ENCODE measurements at places on chromosomes 13 and 19. TPM values are rescaled to one million over a fixed set of nuclear protein-coding genes. Genes with fewer than 3 reads are reported as not detected.

DNA sequence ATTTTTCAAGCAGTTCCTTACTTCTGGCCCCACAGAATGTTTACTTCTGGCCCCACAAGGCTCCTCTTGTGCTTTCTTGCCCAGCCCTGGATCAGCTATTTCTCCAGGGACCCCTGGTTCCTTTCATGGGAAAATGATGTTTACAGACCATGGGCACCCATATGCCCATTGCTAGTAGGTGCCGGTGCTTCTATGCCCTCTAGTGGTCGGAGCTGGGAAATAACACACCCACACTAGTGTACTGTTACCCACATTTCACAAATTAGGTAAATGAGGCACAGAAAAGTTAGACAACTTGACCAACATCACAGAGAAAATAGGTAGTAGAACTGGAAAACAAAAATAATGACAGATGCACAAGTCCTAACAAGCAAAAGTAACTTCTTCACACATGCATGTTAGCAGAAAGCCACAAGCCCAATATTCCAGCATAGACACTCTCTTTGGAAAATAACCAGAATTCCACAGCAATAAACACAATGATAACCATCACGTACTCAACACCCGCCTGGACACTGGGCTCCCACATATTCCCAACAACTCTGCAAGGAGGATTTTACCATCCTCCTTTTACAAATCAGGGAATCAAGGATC is 1.3 kb upstream of the CEACAM6 start:
- H3K4me1 ChIP-seq: no peaks in the 10 kb centered on the region
- no peak overlapping the region for H3K27ac ChIP-seq
- no peak overlapping the region for H3K4me3 ChIP-seq
- H3K27me3 ChIP-seq: peaks cover 3% of the 10 kb centered on the region
- peak; percentile 57 for DNase-seq
- no peaks in the 10 kb centered on the region for H3K36me3 ChIP-seq

The PSG5 gene
- total RNA-seq: not detected

- no peaks in the 10 kb centered on the region for H3K27me3 ChIP-seq
- no peak overlapping the region for H3K27ac ChIP-seq
- H3K4me1 ChIP-seq: peaks cover 31% of the 10 kb centered on the region
These were observed 112.6 kb downstream of the KCNRG start for GRCh38 chr13:50127726-50128291.

DNA sequence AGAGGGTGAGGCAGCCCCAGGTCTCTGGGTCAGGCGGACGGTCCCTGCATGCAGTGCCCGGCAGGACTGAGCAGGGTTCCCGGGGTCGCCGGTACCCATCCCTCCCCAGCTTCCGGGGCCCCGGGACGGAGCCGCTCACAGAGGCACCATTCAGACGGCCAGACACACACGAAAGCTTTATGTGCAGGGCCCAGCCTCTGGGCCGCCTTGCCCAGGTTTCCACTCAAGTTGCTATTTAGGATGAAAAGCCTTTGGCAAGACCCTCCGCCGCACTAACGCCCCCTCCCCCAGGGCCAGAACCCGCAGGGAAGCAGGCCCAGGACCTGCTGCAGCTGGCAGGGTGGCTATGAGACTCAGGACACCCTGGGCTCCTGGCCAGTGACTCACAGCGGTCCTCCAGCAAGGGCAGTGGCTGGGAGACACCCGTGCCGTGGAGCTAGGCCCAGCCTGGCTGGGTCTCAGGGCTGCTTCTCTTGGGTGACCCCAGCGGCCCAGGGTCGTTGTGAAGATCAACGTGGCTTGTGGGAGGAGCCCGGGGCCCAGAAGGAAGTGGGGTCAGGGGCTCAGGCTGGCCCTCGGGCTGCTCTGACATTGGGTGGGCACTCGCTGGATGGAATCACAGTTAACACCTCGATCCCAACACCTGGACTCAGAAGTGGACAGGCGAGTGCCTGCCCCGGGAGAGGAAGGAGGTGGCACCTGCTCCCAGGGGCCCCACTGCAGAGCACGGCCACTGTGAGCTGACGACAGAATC is 4.8 kb downstream of the C19orf25 start:
- H3K36me3 ChIP-seq: peaks cover 33% of the 10 kb centered on the region
- H3K4me3 ChIP-seq: no peak overlapping the region
- H3K4me1 ChIP-seq: peaks cover 86% of the 10 kb centered on the region
- no peaks in the 10 kb centered on the region for H3K27me3 ChIP-seq

GRCh38 chr19:343941-344624 is 513 bp downstream of the MIER2 start:
- H3K4me3 ChIP-seq: peak overlapping the region; percentile 80
- H3K27me3 ChIP-seq: no peaks in the 10 kb centered on the region
- peak overlapping the region; percentile 74 for H3K27ac ChIP-seq
- H3K36me3 ChIP-seq: peaks cover 41% of the 10 kb centered on the region

DNA sequence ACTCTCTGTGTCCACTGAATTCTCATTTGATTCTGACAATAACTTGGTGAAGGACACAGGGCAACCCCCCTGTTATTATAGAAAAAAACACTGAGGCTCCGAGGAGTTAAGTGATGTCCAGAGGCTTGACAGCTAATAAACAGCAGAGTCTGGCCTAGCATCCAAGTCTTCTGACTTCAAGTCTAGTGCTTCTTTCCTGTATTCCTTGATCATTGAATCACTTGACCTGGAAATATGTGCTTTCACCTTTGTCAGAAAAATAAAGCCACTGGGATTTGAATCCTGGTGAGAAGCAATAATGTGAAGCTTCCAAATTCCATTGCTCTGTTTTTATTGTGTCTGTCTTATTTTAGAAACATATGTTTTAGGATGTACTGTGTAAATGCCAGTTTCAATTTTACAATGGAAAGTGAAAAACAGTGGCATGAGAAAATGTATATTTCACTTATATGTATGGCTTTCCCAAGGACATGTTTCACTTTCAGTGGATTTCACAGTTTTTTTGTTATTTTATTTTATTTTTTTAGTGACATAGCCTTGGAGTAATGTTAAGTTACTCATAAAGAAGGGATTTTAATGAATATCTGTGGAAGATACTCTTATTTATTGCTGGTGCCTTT is 190.2 kb downstream of the GPC6 start:
- H3K36me3 ChIP-seq: no peaks in the 10 kb centered on the region
- H3K27ac ChIP-seq: no peak overlapping the region
- H3K4me1 ChIP-seq: no peaks in the 10 kb centered on the region
- no peak overlapping the region for H3K4me3 ChIP-seq
- H3K27me3 ChIP-seq: no peaks in the 10 kb centered on the region

DNA sequence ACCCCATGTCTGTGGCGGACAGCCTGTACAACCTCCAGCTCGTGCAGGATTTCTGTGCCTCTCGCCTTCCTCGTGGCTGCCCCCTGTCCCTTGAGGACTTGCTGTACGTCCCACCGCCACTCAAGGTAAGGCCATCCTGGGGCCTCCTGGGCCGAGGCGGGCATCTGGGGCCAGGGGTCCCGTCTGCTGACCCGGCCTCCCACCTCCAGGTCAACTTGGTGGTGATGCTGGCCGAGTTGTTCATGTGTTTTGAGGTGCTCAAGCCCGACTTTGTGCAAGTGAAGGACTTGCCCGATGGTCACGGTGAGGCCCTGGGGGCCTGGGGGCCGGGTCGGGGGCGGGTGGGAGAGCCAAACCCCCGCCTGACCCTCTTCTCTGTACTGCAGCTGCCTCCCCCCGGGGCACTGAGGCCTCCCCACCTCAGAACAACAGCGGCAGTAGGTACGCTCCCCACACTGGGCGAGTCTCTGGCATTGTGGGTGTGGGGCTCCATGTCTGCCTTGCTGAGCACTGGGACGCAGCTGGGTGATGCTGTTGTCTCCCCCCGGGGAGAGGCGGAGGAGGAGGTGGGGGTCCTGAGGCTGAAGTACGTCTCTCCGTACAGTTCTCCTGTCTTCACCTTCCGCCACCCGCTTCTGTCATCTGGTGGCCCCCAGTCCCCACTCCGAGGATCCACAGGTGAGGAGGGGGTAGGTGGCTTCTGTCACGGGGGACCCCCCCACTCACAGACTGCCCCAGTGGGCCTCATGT is 15.0 kb downstream of the CAMSAP3 start:
- no peaks in the 10 kb centered on the region for H3K4me1 ChIP-seq
- H3K36me3 ChIP-seq: no peaks in the 10 kb centered on the region
- DNase-seq: no peak
- no peak overlapping the region for H3K4me3 ChIP-seq
- H3K27me3 ChIP-seq: peaks cover 9% of the 10 kb centered on the region

DNA sequence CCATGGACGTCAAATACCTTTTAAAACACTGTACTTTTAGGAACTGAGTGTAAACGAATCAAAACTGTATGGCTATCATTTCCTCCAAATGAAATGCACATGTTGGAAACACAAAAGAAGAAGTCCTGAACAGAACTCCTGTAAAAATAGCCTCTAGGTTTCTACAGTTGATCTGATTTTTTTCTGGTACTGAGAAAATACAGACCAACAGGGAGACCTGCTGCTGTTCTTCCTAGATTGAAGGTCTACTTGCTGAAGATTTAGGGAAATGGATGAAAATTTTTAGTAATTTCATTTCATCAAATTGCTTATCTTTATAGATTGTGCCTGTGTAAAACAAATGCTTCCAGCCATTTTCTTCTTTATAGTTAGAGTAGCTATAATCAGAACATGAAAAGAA is 520.4 kb downstream of the SLITRK6 start:
- no peak overlapping the region for H3K4me3 ChIP-seq
- no peaks in the 10 kb centered on the region for H3K4me1 ChIP-seq
- H3K36me3 ChIP-seq: no peaks in the 10 kb centered on the region
- no peak for DNase-seq
- no peak overlapping the region for H3K27ac ChIP-seq

The PODNL1 gene
- total RNA-seq: 0.40 TPM

DNA sequence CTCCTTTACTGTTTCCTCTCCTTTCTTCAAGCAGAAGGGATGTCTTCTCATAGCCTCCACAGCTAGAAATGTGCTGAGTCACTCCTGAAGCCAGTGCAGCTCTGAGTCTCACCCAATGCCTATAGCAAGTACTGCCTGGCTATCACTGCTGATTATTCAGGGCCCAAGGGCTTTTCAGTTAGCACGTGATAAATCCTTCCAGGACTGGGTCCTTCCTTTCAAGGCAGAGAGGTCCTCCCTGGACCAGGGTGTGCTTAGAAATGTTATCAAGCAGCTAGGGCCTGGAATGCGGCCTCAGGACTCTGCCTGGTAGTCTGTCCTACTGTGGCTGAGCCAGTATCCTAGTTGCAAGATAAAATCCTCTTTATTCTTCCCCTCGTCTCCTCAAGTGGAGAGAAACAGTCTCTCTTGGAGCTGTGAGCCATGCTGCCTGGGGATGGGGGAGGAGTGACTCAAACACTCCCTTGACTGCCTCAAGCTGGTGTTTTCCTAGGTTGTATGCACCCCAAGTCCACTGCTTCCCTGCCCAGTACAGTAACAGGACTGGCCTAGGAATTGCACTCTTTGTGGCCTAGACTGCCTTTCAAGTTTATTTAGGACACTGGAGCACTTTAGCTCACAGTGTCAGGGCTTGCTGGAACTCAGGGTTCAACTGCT is 198.7 kb upstream of the SERP2 start:
- peak; percentile 53 for DNase-seq
- no peaks in the 10 kb centered on the region for H3K4me1 ChIP-seq
- no peaks in the 10 kb centered on the region for H3K27me3 ChIP-seq
- H3K36me3 ChIP-seq: no peaks in the 10 kb centered on the region

- H3K27me3 ChIP-seq: no peaks in the 10 kb centered on the region
- H3K36me3 ChIP-seq: no peaks in the 10 kb centered on the region
- H3K4me1 ChIP-seq: no peaks in the 10 kb centered on the region
- H3K27ac ChIP-seq: no peak overlapping the region
- no peak overlapping the region for H3K4me3 ChIP-seq
- DNase-seq: no peak
These were observed 214.0 kb upstream of the SOX1 start for GRCh38 chr13:111852725-111853518.

The CLDN10 gene
- total RNA-seq: not detected

DNA sequence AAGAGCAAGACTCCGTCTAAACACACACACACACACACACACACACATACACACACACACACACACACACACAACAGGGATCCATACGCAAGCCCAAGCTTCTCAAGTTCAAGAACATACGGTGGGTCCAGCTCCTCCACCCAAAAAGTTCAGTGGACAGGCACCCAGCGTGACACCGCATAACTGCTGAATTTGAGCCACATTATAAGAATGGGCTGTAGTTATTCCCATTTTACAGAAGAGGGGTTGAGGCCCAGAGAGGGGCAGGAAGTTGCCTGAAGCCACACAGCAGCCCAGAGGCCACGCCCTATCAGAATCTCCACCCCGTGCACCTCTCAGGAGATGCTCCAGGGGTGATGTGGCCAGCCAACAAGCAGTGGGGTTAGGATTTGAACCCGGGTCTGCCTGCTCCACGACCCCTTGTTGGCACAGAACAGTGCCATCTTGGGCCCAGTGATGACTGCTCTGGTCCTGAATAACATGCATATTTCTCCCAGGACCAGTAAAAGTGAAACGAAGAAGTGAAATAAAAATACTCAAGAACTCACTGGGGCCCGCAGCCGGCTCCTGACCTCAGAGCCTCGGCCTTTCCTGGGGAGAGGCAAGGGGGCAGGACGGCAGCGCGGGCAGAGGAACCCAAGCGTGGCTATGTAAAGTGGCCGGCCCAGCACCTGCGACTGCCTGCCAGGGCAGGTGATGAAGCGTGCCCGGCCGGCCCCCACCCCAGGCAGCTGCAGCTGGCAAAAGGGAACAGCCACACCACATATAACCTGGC is 61.9 kb downstream of the AP1M1 start:
- no peak overlapping the region for H3K4me3 ChIP-seq
- H3K27ac ChIP-seq: no peak overlapping the region
- no peak for DNase-seq
- no peaks in the 10 kb centered on the region for H3K27me3 ChIP-seq

- no peaks in the 10 kb centered on the region for H3K27me3 ChIP-seq
- H3K27ac ChIP-seq: no peak overlapping the region
- H3K4me1 ChIP-seq: peaks cover 17% of the 10 kb centered on the region
- H3K36me3 ChIP-seq: no peaks in the 10 kb centered on the region
- no peak overlapping the region for H3K4me3 ChIP-seq
These were observed 21.0 kb downstream of the TNFSF9 start for GRCh38 chr19:6551607-6552450.

Data from K562 (cell line).